ENCODE measurements at places on chromosomes 5 and 9. TPM values are rescaled to one million over a fixed set of nuclear protein-coding genes. Genes with fewer than 3 reads are reported as not detected.

Gene SOX30
- total RNA-seq: not detected

Gene EGFLAM
- total RNA-seq: 47.4 TPM

Gene OSMR
- 49.8 TPM for total RNA-seq

Gene IFNA13
- not detected for total RNA-seq

Gene PTPDC1
- total RNA-seq: 80.2 TPM

Gene C9orf50
- total RNA-seq: 1.6 TPM

Gene PCDHAC2
- 0.78 TPM for total RNA-seq

Gene PDE6A
- total RNA-seq: 0.22 TPM

Gene CCDC180
- total RNA-seq: 9.6 TPM

Gene ZNF462
- total RNA-seq: 18.6 TPM

Gene BARX1
- not detected for total RNA-seq

Gene EIF4E1B
- total RNA-seq: not detected

DNA sequence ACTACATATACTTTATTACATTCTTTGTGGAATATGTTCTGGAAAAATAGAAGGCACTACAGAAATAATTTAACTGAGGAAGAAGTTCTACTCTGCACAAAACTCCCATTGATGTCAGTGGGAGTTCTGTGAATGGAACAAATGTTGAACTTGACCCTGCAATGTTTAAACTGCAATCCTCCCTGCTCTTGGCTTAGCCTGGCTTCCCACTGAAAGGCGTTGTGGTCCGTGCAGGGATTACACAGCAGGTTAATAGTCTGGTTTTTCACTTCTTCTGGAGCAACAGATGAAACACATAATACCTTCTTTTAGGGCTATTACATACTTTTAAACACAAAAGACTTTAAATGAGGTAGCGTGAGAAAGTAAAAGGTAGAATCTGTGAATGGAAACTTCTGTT lies 12.9 kb upstream of the ERBIN start:
- DNase-seq: peak; percentile 9

DNA sequence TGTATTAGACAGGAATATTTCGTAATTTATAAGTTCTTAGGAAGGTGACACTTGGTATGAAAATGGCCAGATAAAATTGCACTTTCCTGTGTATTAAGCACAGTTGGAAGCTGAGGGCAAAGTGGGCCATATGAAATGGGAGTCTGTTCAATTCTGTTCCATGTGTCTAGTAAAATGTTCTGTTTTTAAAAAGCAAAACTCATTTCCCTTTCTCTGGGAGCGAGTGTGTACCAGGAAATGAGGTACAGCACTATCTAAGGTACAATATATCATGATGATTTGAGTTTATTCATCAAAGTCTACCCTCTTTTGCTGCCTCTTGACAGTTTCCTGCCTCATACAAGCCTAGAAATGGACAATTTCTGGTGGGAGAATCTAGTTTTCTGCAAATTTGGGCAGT lies 51.2 kb upstream of the KCNN2 start:
- no peak for DNase-seq

GRCh38 chr5:38916802-38917201 lies 71.0 kb downstream of the OSMR start:
- DNase-seq: no peak

GRCh38 chr5:124021066-124021641 lies 509.2 kb downstream of the CSNK1G3 start:
- DNase-seq: no peak

GRCh38 chr5:87242242-87242641 lies 25.4 kb upstream of the RASA1 start:
- no peak for DNase-seq

DNA sequence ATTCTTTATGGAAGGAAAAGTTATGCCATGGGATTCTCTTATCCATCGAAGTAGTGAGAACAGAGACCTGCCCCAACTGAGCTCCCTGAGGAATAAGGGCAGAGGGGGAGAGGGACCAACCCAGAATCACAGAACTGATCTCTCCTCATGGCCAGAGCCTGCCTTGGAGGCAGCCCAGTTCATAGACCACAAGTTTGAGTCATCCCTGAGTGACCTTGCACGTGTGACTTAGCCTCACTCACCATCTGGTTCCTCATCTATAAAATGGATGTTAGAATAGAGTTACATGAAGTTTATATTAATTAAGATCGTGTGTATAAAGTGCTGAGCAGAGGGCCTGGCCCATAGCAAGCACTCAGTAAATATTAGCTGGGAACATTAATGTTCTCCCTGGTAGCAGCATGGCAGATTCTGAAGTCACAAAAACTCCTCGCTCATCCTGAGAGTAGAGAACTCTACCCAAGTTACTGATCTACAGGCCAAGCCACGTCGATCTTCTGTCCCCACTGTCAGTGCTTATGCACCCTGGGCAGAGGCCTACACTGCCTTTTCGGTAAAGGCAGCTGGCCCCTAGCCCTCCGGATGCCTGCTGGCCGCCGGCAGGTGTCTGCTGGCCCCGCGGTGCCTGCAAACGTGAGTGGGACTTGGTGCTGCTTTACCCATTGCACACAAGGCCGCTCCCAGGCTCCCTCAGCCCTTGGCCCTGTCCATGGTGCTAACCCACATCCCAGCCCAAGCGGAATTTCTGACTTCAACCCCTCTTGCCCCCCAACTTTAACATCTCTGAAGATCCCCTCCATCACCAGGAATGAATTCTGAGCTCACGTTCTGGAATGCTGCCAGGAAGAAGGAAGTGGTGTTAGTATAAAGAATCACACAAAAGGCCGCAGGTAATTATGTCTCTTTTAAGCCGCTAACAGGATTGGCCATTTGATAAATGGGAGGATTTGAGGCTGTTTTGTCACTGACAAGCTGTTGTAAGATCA lies 61.1 kb upstream of the ARAP3 start:
- no peak for DNase-seq

GRCh38 chr9:84589542-84589941 lies 80.0 kb upstream of the NTRK2 start:
- no peak for DNase-seq

DNA sequence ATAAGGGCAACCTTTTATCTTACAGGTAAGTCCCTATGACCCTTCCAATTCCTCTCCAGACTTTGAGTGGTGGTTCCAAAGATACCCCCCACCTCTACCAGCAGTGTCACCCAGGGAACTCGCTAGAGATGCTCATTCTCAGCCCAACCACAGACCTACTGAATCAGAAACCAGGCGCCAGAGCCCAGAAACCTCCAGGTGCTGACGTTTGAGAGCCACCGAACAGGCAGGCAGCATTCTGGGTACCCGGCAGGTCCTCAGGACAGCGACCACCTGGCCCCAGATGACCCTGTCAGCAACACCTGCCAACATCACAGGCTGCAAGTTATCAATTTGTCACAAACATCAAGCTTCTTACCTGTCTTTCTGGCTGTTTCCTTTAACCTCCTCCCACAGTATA lies 19.5 kb downstream of the RAPGEF1 start:
- DNase-seq: no peak

DNA sequence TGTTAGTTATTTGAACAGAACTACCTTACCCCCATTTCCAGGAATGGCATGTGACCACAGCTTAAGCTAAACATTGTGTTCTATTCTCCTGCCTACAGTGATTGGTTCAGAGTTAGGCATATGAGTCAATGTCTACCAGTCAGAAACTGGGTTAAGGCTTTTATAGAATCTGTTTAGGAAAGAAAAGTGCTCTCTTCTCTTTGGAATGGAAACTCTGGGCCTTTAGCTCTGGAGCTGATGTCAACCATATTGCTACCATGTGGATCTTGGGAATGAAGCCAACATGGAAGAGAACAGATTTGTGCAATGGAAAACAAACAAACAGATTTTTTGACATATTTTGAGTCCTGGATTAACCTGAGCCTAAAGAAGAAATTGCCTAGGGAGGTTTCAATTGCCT lies 488.9 kb upstream of the TNC start:
- DNase-seq: no peak

DNA sequence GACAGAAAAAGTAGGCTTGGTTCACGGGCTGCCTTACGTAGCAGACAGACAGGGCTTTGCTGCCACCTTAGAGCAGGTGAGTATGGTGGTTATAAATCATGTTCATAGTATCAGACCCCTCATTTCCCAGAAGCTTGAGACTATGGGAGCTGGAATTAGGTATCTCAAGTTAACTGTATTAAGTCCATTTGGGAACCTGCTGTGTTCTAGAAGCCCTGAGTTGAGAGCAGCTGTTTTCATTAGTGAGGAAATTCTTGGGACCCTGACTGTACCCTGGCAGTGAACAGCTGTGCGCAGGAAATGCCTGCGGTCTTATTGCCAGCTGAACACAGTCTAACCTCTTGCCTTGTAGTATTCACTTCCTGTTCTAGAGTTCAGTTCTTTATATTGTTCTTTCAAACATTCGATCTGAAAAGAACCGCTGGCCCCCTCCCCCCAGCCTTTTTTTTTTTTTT lies 29.8 kb downstream of the UGCG start:
- DNase-seq: no peak

- no peak for DNase-seq
Measured at GRCh38 chr9:117548556-117548955, 133.7 kb upstream of the ASTN2 start.

- no peak for DNase-seq
Measured at GRCh38 chr9:133777068-133777791, 39.1 kb upstream of the SARDH start.

GRCh38 chr5:148393390-148393741 lies 9.6 kb downstream of the FBXO38 start:
- DNase-seq: no peak

GRCh38 chr5:60148366-60148765 lies 254.8 kb upstream of the PDE4D start:
- DNase-seq: no peak

DNA sequence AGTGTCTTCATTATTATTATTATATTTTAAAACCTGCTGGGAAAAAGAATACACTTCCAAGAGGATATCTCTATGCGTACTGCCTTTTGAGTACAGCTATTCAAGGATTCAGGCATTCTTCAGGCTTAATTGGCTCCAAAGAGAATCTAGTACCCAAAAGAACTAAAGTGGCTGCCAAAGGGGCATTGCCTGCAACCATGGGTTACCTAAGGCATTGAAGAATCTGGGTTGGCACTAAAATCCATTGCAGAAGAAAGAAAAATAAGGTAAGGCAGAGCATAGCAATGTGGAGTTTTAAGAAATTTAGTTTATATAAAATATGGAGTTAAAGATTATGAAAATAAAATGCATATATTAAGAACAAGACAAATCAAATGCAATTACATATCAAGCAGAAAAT lies 223.5 kb downstream of the TMEM161B start:
- no peak for DNase-seq

GRCh38 chr9:100699668-100700067 lies 121.8 kb downstream of the CAVIN4 start:
- no peak for DNase-seq

- no peak for DNase-seq
Measured at GRCh38 chr5:130795037-130795436, 370.0 kb downstream of the HINT1 start.

- no peak for DNase-seq
Measured at GRCh38 chr5:74231697-74232096, 408.8 kb downstream of the ENC1 start.

- DNase-seq: no peak
Measured at GRCh38 chr5:154049636-154050035, 10.9 kb downstream of the MFAP3 start.

DNA sequence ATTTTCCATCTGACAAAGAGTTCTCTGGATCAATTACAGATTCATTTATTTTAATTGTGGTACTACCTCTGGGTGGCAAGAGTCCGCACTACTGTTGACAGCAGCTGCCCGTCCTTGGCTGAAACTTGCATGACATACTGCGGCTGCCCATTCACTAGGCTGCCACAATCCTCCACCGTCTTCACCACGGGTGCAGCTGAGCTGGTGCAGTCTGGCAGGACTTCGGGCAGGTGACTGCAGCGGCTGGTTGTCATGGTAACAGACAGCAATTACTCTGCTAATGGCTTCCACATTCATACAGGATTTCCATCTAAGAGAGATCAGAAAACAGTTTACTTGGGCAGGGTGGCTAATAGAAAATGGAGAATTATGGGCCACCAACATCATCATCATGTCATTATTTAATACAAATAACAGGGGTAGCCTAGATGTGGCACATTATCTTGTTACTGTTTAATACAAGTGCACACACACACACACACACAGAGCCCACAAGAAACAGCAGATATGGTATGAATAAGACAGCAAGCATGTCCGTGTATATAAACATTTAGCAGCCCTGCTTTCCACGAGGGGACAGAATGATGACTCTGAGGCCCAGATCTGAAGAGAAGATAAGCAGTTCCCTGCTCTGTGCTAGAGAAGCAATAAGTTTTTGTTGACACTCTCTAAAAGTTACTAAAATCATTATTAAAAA lies 112.3 kb downstream of the MARCHF3 start:
- DNase-seq: no peak

GRCh38 chr9:10525972-10526371 lies 86.8 kb downstream of the PTPRD start:
- no peak for DNase-seq

GRCh38 chr9:117687532-117687931 lies 16.7 kb upstream of the TLR4 start:
- no peak for DNase-seq

- DNase-seq: no peak
Measured at GRCh38 chr5:18744441-18744840, 1110.2 kb downstream of the TAF11L14 start.

DNA sequence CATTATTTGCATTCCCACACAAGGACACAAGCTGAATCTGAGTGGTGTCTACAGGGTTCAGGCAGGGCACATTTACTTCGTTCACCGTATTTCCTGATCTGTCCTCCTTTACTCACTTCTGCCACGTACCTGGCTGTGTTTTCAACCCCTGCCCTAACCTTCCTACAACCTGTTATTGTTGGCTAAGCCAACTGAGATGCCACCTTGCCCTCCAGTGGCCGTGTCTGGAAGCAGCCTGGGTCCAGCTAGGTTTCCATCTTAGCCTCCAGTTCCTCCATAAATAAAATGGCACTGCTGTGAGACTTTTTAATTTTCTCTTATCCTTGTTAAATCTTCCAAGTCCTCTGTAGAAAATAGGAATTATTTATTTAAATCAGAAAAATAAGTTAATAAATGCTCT lies 64.8 kb downstream of the ATP10B start:
- DNase-seq: no peak

- no peak for DNase-seq
Measured at GRCh38 chr9:128428644-128429512, 8.2 kb downstream of the CERCAM start.

- DNase-seq: no peak
Measured at GRCh38 chr5:127098241-127098640, 24.9 kb upstream of the C5orf63 start.

DNA sequence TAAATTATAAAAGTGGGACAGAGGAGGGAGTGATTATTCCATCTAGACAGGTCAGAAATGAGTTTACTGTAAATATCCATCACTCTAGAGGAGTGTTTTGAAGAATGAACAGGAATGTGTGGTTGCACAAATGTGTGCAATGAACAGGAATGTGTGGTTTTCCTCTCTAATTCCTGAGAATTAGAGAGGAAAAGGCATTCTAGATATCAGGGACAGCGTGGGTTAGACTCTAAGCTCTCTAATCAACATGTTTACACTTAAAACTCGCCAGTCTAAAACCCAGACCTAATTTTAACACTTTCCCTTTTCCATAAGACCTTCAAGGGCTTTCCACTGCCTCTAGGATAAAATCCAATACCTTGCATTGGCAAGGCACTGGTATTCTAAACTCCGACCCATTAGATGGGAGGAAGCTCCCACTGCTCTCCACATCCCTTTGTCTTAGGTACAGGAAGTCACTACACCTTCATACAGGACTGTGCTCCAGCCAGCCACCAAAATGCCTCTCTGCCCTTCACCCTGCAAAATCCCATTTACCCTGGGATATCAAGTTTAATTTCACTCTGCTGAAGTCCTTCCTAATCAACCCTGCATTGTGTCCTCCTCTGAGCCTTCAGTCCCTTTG lies 67.9 kb downstream of the NFIB start:
- no peak for DNase-seq

Data from tibial nerve (tissue), 4 donors.